Activated naive CD4-positive, alpha-beta T cell treated with anti-CD3 and anti-CD28 coated beads, Interleukin-2, amount 50 U/mL, for 72 hours (primary cell): ENCODE measurements at places on chromosomes 5 and 9.

DNA sequence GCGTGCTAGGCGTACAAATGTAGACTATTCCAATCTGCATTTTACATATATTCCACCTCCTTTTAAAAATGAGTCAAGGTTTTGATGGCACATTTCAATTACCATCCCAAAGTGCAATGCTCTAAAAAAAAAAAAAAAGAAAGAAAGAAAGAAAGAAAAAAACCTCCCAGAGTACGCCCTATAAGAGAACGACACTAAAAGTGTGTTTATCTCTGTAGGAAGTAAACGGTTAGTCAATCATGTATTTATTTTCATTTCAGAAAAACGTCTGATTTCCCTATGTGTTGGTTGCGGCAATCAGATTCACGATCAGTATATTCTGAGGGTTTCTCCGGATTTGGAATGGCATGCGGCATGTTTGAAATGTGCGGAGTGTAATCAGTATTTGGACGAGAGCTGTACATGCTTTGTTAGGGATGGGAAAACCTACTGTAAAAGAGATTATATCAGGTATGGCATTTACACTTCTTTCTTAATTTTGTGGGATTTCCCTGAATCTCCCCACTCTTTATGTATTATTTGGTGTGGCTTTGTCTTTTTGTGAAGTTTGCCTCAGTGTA, 1.1 kb downstream of the ISL1 start:
- DNase-seq, result no peak

DNA sequence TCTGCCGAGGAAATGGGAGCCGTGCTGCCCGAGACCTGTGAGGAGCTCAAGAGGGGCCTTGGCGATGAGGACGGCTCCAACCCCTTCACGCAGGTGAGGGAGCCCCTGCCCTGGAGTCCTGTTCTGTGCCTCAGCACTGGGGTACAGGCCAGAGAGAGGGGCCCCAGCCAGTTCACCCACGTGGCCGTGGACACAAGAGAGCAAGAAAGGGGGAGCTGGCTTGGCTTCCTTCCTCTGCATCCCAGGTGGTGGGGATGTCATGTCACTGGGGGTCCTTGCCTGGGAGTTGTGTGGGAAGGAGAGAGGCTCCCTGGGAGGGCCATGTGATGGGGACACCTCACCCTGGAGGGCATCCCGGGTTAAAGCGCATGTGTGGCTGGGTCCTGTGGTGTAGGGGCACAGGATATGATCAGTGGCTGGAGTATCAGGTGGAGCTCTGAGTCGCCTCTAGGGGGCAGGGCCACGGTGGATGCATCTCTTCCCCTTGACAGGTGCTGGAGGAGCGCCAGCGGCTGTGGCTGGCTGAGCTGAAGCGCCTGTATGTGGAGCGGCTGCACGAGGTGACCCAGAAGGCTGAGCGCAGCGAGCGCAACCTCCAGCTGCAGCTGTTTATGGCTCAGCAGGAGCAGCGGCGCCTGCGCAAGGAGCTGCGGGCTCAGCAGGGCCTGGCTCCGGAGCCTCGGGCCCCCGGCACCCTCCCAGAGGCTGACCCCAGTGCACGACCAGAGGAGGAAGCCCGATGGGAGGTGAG, 7.5 kb downstream of the N4BP3 start:
- DNase-seq, result peak; percentile 75

DNA sequence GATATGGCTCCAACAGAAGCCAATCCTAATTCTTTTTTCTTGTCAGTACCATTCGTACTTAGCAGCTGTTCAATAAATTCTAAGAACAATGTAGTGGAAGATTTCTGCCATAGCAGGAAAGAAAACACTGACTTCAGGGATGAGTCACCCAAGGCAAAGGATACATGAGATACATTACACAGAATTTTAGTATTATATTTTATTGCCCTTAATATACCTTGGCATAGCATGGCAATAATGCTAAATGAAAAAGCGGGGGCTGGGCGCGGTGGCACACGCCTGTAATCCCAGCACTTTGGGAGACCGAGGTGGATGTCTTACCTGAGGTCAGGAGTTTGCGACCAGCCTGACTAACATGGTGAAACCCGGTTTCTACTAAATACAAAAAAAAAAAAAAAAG, 619.1 kb upstream of the DAB2 start:
- no peak for DNase-seq

DNA sequence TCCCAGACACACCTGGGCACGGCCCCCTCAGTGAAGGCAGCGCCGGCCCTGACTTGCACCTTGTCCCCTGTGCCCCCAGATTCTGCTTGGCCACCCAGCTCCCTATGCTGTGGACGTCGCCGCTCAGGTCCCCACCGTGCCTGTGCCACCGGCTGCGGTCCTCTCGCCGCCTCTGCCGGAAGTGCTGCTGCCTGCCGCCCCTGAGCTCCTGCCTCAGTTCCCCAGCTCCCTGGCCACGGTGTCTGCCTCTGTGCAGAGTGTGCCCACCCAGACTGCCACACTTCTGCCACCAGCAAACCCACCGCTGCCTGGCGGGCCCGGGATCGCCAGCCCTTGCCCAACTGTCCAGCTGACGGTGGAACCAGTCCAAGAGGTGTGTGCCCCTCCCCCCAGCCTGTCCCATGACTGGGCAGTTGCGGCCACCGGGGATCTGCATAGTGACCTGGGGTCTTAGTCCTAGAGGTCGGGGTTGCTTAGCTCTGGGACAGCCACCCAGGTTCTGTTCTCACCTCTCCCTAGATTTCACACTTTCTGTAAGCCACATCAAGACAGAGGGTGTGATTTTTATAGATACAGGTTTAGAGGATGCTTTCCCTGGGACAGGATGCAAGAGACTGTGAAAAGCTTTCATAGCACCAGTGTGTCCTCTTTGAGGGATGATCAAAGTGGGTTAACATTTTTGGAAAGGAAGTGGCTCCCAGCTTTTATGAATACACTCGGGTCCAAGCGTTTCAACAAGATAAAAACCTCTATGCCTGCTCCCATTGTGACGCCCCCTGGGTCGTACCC, 78.0 kb downstream of the WNK2 start:
- peak; percentile 48 for DNase-seq

GRCh38 chr9:16559418-16560188, 310.9 kb downstream of the BNC2 start:
- no peak for DNase-seq

DNA sequence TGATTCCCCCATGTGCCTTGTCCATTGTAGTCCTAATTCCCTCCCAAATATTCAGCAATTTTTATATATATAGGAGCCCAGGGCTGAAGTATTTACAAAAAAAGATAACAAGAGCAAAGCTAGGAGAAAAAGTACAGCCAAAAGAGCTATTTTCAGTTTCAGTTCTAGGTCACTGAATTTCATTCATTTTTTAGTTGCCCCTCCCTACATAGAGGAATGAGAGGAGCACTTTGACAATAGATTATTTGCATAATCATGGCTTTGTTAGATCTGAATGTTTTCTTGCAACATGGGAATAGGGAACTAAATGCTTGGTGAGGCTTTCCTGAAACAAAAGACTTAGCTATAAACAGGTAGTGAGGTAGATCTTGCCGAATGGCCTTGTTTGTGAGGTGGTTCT, 15.3 kb upstream of the F2RL2 start:
- no peak for DNase-seq
